T1000 (cell line): ENCODE measurements at places on chromosomes 11 and 22.

DNA sequence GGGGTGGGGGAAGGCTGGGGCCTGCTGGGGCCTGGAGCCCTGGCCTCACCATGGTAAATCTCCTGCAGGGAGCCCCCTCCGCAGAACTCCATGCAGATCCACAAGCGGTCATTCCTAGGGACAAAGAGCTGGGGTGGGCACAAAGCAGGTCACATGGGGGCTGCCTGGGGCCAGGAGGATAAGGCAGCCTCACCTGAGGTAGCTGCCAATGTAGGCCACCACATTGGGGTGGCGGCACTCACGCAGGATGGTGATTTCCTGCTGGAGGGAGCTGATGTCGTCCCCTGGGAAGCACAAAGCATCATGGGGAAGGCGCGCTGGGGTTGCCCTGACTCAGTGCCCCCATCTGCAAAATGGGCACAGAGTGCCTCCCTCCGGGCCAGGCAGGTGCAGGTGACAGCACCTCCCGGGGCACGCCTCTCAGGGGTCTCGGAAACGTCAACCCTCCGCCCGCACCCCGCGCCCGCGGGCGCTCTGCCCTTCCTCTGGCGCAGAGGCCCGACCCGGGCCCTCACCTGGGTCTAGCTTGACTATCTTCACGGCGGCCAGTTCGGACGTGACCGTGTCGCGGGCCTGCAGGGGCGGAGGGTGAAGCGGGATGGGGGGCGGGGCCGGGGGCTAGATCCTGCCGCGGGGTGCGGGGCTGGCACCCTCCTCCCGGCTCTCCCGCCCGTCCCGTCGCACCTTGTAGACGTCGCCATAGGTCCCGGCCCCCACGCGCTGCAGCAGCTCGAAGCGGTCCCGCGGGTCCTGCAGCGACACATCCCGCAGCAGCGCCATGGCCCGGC, 450 bp downstream of the MAP4K2 start:
- DNase-seq: no peak

- DNase-seq: no peak
These were observed 113.1 kb upstream of the B3GAT1 start for GRCh38 chr11:134524896-134525845.

DNA sequence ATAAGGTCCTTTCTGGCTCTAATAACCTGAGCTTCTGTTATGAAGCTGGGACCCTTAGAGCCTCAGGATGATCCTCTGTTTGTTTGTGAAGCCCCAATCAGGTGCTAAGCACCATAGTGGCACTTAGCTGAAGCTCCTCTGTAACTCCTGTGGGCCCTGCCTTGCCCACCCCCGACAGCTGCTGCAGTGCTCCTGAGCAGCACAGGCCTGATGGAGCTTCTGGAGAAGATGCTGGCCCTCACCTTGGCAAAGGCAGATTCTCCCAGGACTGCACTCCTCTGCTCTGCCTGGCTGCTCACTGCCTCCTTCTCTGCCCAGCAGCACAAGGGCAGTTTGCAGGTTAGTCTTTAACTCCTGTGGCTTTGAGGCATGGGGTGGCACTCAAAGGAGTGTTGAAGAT, 19.0 kb upstream of the CCDC134 start:
- DNase-seq: no peak

GRCh38 chr22:24952837-24953383, 394 bp downstream of the KIAA1671 start:
- peak; percentile 46 for DNase-seq

GRCh38 chr11:100182350-100182749, 504.7 kb upstream of the ARHGAP42 start:
- no peak for DNase-seq

DNA sequence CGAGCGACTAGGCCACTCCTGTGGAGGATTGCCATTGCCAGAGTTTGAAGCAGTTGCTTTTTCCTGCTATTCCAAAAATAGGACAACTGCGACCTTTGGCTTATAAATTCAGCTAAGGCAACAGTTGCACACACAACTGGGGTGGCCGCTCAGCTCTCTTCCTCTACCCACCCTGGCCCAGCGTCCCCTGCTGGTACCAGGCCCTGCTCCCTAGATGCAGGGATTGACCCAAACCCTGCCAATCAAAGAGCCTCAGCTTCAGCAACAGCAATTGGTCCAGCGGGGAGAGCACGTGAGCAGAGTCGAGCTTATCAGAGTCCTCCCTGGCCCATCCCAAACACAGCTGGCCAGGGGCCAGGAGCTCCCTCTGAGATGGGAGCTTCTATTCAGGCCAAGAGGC, 22.0 kb upstream of the CABP2 start:
- DNase-seq: no peak

GRCh38 chr22:50138988-50139387, 31.5 kb upstream of the PANX2 start:
- DNase-seq: no peak

DNA sequence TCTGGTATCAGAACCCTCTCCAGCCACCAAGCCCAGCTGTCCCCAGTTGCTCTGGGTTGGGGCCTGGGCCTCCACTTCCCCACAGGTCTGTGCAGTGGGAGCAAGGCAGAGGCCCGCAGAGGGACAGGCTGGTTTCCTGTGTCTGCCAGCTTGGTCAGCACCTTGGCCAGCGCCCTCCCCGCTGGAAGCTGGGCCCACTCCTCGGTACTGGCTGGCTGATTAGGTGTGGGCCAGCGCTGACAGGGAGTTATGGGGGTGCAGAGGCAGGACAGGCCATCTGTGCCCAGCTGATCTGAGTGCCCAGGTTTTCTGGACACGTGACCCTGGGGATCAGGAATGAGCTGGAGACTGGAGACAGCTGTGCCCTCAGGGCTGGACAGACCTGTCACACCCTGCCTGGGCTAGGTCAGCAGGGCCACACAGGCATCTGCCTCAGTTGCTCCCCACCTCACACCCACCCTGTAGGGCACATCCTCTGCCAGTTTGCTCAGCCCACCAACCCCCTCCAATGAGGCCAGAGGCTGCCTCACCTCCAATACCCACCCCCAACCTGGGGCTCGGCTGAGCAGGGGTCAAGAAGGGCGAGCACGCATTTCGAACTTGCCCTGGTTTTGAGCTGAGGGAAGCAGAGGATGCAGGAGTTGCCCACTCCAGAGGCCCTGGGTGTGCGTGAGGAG, 175.3 kb downstream of the IGLL1 start:
- no peak for DNase-seq

DNA sequence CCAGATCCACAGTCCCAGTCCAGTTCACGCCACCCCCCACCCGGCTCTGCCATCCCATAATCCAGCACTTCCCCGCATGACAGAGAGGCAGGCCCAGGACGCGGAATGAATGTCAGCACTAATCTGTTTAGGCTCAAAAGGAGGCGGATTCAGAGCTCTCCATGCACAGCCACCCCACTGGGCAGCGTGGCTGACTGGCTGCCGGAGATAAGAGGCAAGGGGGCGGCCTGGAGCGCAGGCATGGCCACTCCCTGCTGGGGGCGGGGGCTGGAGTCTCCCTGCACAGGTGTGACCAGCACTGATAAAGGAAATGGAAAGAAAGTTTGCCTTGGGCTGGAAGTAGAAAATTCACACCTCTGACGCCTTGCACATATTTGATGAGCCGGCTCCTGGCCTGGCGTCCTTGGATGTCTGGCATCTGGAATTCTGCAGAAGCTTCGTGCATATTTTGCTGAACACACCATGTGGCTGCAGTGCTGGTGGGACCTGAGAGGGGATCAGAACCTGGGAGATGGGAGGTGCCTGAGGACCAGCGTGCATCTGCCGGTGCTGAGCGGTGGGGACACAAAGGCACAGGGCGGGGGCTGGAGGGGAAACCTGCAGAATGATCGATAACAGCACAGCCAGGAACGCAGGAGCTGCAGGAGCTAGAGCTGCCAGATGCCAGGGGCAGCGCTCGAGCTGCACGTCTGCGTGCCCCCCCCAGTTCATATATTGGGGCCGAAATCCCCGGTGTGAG, 344.4 kb downstream of the CTTN start:
- DNase-seq: no peak

DNA sequence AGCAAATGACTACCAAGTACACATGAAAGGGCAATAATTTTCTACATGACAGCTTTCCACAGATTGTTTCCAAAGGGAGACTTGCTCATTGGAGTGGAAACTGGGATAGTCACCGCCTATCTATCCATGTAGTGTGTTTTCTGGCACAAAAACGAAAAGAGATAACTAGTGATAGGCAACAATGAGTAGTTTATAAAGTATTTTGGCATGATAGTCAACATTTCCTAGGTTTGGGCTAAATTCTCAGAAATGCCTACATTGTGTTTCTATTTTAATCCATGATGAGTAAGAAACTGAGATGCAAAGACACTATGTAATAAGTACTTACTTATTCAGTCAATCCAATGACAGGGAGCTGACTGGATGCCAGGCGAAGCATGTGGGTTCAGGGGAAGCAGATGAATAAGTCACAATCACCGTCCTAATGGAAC, 1129.1 kb downstream of the DLG2 start:
- DNase-seq: no peak

GRCh38 chr11:130694488-130695045, 221.7 kb downstream of the SNX19 start:
- DNase-seq: no peak

DNA sequence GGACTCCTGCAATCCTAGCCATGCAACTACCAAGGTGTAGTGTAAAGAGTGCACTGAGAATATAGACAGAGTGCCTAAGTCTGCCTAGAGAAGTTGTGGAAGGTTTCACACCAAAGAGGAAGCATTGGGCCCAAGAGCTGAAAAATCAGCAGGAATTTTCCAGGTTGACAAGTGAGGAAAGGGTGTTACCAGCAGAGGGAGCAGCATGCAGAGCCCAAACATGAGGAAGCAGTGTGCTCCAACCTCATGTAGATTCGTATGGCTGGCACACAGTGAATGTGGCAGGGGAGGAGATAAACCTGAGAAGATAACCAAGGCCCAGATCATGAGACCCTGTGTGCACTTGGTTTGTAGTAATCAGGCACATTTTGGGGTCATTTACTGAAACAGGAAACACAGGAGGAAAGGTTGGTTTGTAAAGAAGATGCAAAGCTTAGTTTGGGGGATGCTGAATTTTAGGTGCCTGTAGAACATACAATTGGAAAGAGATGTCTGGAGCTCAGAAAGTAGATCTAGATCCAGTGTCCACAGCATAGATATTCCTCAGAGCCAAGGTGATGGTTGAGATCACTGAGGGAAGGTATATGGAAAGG, 1.7 kb downstream of the HPX start:
- no peak for DNase-seq

GRCh38 chr22:19674129-19674928, 40.0 kb upstream of the SEPTIN5 start:
- no peak for DNase-seq

DNA sequence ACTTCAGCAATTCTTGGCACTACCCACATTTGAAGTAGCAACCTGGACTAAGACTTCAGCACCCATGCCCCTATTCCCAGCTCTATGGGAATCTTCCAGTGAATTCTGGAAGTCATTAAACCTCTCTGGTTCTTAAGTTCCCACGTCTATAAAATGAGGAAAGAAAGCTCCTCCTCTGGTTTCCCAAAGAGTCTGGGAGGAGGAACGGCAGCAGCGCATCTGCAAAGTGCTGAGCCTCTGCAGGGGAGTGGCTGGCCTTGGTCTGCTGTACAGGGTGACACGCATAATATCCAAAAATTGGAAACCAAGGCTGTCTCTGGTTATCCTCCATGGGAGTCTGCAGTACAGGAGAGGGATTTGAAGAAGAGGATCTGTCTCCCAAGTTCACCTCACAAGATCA, 73.6 kb upstream of the TP53I11 start:
- DNase-seq: no peak

DNA sequence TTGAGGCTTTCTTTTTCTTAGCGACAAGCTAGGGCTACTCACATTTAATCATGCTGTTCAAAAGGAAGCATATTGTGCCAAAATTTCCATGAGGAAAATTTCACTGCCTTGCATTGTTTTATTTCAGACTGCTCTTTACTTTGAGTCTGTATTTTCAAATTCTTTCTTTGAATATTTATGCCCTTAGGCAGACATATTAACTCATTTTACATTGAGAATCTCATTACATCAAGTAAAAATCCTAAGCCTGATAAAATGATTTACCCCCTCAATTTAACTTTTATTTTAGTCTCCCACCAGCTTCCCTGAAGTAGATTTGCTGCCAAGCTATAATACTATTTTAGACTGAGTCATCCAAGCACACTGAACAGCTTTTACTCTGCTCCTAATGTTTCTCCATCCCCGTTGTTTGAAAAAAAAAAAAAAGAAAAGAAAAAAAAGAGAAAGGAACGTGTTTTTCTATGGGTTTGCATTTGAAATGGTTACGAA, 189.3 kb upstream of the MTMR2 start:
- no peak for DNase-seq

- no peak for DNase-seq
These were observed 28.1 kb upstream of the P2RY2 start for GRCh38 chr11:73189723-73190556.

GRCh38 chr11:91802475-91802874, 422.1 kb upstream of the FAT3 start:
- no peak for DNase-seq

DNA sequence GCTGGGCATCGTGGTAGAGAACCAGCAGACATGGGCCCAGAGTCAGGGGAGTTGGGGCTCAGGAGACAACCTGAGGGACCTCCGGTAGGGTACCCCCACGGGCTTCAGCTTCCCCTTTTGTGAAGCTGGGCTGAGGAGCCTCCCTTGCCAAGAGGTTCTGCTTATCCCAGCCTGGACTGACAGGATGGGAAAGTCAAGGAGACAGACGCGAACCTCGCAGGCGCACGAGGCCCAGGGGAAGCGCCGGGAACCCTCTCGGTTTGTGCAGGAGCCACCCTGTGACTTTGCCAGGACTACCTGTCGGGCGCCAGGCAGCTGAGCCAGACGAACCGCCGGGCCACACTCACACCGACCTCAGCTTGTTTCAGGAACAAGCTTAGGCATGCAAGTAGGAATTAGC, 566.1 kb downstream of the BRD1 start:
- no peak for DNase-seq

GRCh38 chr11:67436459-67437081, 912 bp downstream of the PTPRCAP start:
- no peak for DNase-seq

DNA sequence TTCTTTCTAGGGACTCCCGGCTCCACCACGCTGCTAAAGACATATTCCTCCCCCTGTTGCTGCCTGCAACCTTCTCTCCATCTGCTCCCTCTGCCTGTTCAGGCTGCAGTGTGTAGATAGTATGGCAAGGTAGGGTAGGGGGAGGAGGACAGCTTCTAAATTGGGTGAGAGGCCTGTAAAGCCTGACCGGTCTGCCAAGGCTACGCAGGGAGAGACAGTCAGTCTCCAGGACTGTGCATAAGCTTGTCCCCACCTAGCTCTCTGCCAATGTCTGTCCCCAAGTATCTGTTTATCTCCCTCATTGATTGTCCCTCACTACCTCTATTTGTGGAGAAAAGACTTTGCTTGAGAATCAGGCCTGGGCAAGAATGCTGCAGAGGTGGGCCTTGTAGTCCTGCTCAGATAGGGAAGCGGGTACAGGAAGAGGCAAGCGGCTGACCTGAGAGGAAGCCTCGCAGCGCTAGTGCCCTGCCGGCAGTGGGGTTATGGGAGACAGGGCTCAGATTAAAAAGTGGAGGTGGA, 871 bp upstream of the SEZ6L start:
- no peak for DNase-seq

DNA sequence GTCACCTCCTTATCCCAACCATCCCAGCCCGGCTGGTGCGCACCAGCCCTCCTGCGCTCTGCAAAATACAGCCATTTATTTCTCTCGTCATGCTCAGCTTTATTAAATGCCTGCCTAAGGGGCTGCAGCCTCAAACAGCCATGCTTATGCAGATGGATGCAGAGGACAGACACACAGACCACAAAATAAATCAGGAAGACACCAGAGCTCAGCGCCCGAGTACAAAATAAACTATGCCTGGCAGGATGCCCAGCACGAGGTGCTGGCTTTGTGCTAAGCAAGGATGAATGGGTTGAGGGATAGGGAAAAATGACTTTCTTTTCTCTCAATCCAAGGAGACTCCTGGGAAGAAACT, 70.5 kb downstream of the RPUSD4 start:
- no peak for DNase-seq

GRCh38 chr11:66181632-66182315, 86.7 kb upstream of the RAB1B start:
- no peak for DNase-seq
